DND-41 (cell line): ENCODE measurements at places on chromosomes 2 and 18.

DNA sequence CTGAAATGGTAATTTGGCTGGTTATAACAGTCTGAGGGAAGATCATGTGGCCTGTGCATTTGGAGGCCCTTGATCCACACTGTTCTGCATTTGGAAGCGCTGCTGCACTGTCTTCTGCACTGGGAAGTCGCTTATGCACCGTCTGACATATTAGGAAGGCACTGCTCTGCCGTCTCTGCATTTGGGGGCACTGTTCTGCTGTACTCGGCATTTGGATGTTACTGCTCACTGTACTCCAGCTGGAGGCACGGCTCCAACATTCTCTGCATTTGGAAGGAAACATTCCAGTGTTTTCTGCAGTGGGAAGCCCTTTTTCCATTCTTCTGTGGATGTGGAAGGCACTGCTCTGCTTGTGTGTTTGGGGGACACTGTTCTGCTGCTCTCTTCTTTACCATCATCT, 9.6 kb upstream of the PROM2 start:
- DNase-seq, result no peak
- peaks cover 3% of the 10 kb centered on the region for H3K27me3 ChIP-seq
- H3K27ac ChIP-seq, result no peak overlapping the region
- no peak overlapping the region for H3K4me3 ChIP-seq
- H3K4me1 ChIP-seq, result no peaks in the 10 kb centered on the region

DNA sequence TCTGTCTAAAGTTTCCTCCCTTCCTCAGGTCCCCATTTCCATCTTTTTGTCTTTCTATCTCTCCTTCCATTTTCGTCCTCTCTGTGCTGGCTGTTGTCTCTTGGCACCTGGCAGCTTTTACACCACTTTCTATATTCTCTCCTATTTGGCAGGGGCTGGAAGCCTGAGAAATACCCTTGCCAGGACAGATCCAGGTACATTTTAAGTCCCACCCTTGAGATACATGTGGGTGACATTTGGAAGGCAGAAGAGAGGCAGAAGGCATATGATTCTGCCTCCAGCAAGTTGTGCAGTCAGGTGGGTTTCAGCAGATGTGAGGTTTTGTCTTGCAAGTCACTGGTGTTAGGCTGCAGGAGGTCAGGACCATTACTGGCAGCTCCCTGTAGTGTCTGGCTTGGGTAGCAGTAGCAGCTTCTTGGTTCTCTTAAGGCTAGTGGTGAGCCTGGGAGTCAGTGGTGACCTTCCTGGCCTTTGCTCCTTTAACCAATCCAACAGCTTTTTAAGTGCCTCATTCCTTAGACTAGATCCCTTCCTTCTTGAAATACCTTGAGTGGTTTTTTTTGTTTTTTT, 90.1 kb downstream of the CAPN13 start:
- DNase-seq, result no peak
- H3K4me3 ChIP-seq, result no peak overlapping the region
- H3K36me3 ChIP-seq, result no peaks in the 10 kb centered on the region

- no peaks in the 10 kb centered on the region for H3K27me3 ChIP-seq
- DNase-seq, result peak; percentile 74
- H3K4me1 ChIP-seq, result peaks cover 21% of the 10 kb centered on the region
- H3K4me3 ChIP-seq, result peak overlapping the region; percentile 80
- H3K36me3 ChIP-seq, result no peaks in the 10 kb centered on the region
These were observed 35.2 kb upstream of the GPD2 start for GRCh38 chr2:156400706-156401678.

GRCh38 chr18:13376841-13377351, 158.3 kb downstream of the LDLRAD4 start:
- no peak overlapping the region for H3K4me3 ChIP-seq
- H3K27ac ChIP-seq, result peak overlapping the region; percentile 81
- no peaks in the 10 kb centered on the region for H3K27me3 ChIP-seq
- H3K36me3 ChIP-seq, result no peaks in the 10 kb centered on the region

- no peak overlapping the region for H3K27ac ChIP-seq
- no peaks in the 10 kb centered on the region for H3K27me3 ChIP-seq
- no peak overlapping the region for H3K4me3 ChIP-seq
- no peak for DNase-seq
These were observed 117.4 kb downstream of the CDCA7 start for GRCh38 chr2:173472112-173472511.
